Heart left ventricle (tissue), 16 donors: ENCODE measurements at places on chromosomes 4 and X. TPM values are rescaled to one million over a fixed set of nuclear protein-coding genes. Genes with fewer than 3 reads are reported as not detected.

- no peak overlapping the region for H3K27ac ChIP-seq
- DNase-seq: no peak
- no peak overlapping the region for H3K4me3 ChIP-seq
- no peaks in the 10 kb centered on the region for H3K36me3 ChIP-seq
- no peaks in the 10 kb centered on the region for H3K27me3 ChIP-seq
Observed at GRCh38 chrX:134880866-134881265, 109.9 kb upstream of the SMIM10 start.

The COX7B2 gene
- not detected for total RNA-seq

The SLITRK2 gene
- total RNA-seq: 0.16 TPM

The TEC gene
- 1.8 TPM for total RNA-seq

The PHKA2 gene
- 33.9 TPM for total RNA-seq

GRCh38 chrX:40736170-40736505, 796 bp upstream of the MED14 start:
- no peaks in the 10 kb centered on the region for H3K36me3 ChIP-seq
- no peak for DNase-seq
- H3K4me3 ChIP-seq: peak overlapping the region; percentile 54
- H3K27me3 ChIP-seq: no peaks in the 10 kb centered on the region

DNA sequence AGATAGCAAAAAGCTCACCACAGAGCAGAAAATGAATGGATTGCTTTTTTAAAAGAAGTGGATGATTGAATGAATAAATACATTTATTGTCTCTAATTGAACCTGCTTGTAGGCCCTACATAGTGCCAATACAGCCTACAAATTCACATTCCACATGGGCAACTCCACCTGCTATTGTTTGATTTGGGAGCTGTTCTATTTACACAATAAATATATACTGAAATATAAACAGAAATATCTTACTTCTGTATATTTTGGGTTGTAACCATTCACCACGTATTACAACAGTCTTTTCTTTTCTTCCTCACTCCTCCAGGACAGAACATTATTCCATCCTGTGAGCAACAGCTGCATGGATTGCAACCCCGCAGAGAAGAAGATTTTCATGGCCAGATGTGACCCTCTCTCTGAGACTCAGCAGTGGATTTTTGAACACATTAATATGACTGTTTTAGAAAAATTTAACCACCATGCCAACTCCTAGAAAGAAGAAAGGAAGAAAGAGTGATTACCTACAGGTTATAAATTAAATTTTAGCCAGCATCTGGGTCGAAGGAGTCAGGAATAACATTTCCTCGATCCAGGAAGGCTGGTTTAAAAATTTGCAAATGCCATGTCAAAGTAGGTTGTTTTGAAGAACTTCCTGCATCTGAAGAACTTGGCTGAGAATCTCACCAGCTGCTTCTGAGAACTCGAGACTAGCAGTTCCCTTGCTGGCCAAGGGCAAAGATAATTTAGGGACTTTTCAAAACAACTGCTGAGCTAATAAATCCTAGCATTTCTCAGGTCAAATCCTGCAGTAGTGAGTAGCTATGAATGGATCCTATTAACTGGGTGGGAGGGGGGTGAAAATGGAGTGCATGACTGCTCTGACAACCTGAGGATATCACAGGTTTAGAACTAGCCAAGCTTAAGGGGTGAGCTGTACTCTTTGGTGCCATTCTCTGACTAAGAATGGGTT, 128.7 kb upstream of the GALNT7 start:
- H3K4me3 ChIP-seq: no peak overlapping the region
- no peak for DNase-seq
- no peaks in the 10 kb centered on the region for H3K4me1 ChIP-seq
- peak overlapping the region; percentile 21 for H3K27ac ChIP-seq
- H3K36me3 ChIP-seq: no peaks in the 10 kb centered on the region
